Activated CD8-positive, alpha-beta memory T cell treated with anti-CD3 and anti-CD28 coated beads, Interleukin-2, amount 10 ng/mL, durations not matched to agents 7 days and 5 days (primary cell): ENCODE measurements at places on chromosomes 3 and 15.

GRCh38 chr15:80615783-80616391 lies 79.2 kb upstream of the ABHD17C start:
- peak; percentile 7 for DNase-seq

DNA sequence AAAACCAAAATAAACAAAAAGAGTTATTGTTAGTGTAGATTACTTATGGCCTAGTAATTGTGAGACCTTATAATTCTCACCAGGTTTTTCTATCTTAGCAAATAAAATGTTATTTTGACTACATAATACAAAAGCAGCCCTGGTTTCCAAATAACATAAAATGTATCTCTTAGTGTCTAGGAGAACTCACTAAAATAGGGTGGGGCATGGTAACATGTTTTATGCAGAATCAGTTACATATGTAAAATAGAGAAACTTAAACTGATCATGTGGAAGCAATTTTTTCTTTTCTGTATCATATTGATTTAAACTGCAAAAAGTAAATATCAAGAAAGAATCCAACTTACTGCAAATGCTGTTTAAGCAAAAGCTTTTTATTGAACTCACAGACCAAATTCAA lies 431.1 kb upstream of the ALCAM start:
- no peak for DNase-seq

GRCh38 chr15:77874063-77874462 lies 203.4 kb downstream of the TBC1D2B start:
- DNase-seq: no peak

DNA sequence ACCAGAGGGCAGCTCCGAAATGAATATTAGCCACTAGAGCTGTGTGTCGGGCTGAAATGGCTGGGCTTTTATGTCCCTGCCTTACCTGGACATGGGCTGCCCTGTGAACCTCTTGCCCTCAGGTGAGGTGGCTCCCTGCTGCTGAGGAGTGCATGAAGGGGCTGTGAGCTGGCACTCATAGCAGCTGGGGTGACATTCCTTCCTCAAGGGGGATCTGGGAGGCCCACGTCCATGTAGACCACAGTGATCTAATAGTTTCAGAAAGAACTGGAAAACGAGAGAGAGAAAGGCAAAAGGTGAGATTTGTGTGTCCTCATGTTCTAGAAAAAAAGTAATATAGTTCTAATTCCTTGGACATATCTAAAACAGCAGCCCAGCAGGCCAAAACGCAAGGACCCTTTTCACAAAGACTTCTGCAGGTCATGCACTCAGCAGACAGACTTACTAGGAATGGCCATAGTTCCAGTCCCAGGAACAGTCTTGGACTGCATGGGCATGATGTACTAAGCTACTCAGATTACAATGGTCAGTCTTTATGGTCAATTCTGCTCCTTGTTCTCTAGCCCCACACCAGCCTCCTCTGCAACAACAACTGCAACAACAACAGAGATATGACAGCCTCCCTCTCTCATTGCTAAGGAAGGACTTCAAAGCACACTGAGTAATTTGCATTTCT lies 10.8 kb upstream of the SLC24A5 start:
- DNase-seq: no peak

DNA sequence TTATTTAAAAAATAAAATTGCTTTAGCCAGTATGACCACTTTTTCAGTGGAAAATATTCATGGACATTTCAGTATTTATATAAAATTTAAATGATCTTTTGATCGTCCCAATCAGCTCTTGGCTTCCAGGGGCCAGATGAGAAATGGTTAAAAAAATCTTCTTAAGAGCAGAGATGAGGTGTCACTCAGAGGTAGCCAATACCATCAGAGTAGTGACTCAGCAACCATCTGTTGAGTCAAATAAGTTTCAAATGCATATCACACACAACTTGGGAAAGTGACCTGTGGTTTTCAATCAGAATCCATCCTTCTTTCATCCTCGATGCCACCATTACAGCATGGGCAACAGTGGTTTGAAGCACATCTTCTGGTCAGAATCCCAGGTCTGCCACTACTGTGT lies 958.8 kb upstream of the NR2F2 start:
- no peak for DNase-seq

DNA sequence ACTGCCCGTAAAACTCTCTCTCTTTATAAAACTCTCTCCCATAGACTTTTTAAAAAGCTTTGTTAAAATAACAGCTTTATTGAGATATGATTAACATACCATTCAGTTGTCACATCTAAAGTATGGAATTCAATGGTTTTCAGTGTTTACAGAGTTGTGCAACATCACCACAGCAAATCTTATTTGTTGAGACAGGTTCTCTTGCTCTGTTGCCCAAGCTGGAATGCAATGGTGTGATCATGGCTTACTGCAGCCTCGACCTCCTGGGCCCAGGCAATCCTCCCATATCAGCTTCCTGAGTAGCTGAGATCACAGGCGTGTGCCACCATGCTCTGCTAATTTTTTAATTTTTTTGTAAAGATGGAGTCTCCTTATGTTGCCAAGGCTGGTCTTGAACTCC lies 35.9 kb upstream of the TRAK1 start:
- no peak for DNase-seq

GRCh38 chr15:81723701-81724100 lies 322.1 kb downstream of the MEX3B start:
- no peak for DNase-seq

DNA sequence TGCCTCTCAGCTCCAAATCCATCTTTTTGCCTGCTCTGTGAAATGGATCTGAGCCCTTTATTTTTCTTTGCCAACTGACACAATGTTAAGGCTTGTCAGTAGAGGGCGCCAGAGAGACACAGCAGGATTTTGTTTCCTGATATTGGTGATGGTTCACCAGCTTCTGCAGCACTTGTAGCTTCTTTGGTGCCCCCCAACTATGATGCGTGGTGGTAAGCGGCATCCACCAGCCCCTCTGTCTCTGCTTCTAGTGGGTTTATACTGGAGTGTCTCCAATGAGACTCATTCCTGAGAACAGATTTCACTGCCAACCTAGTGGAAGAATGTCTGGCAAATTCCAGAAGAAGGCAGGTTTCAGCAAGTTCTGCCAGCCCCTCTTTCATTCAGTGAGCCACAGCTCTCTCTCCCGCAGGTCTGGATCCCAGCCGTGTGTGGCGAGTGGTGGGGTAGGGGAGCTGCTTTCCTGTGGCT lies 471.9 kb upstream of the FRG2C start:
- peak; percentile 65 for DNase-seq

- no peak for DNase-seq
These were observed 31.7 kb upstream of the ATG7 start for GRCh38 chr3:11240496-11240895.

GRCh38 chr3:11818033-11818432 lies 28.7 kb downstream of the TAMM41 start:
- DNase-seq: no peak

DNA sequence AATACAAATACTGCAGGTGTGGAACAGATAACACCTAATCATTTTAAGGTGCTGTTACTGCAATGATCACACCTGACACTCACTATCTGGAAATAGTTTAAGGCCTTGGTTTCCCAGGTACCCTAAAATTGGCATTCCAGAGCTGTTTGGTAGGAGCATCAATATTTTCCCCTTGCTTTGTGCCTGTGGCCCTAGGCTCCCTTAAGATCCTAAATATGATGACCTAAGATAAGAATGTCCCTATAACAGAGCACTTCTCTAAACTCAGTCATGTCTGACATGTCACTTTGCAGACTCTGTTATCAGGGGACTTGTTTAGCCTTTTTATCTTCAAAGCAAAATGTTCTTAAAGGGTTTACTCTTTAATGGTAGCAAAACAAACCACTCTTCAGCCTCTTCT lies 115.9 kb upstream of the STRIT1 start:
- no peak for DNase-seq

- no peak for DNase-seq
These were observed 288.5 kb upstream of the UMPS start for GRCh38 chr3:124441766-124442165.

DNA sequence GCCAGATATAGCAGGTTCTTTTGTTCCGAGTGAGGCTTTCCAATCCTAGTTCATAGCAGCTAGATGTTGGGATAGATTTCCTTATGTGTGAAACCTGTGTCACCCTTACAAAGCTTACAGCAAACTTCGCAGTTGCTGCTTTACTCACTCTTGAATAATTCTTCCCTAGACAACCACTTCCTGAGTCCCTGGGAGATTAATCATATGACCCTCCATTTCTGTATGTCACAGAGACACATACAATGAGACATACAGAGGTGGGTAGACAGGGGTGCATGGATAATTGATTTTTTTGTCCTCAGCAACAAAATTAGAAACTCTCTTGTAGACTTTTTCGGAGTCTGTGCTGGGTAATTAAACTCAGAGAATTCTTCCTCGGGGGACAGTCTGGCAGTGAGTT lies 163.2 kb downstream of the NSUN3 start:
- DNase-seq: no peak
